NAMALWA (cell line): ENCODE measurements at places on chromosomes 7 and 10.

DNA sequence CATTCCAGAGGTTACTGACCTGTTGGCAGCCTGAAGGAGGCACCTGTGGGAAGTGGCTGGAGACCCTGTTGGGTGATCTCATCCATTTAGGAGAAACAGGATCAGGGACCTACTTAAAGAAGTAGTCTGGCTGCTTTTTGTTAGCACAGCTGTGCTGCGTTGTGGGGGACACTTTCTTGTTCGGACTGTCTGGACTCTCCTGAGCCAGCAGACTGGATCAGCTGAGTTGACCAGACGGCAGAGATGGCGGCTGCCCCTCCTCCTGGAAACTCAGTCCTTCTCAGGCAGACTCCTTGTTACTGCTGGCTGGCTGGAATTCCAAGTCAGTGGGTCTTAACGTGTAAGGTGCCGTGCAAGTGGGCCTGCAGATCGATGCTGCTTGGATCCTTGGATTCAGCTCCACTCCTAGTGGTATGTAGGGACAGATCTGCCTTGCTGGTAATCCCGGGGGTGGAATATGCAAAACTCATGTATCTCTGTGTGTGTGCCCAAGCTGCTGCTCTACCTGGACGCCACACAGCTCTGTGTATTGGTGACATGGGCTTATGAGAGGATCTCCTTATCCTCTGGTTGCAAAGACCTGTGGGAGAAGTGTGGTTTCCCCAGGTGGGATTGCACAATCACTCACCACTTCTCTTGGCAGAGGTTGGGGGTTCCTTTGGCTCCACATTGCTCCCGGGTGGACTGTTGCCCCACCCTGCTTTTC lies 87.3 kb downstream of the CCSER2 start:
- DNase-seq, result no peak

GRCh38 chr10:61438141-61438988 lies 14.8 kb downstream of the TMEM26 start:
- no peak for DNase-seq

GRCh38 chr7:135672560-135673359 lies 10.4 kb downstream of the STMP1 start:
- peak; percentile 77 for DNase-seq

DNA sequence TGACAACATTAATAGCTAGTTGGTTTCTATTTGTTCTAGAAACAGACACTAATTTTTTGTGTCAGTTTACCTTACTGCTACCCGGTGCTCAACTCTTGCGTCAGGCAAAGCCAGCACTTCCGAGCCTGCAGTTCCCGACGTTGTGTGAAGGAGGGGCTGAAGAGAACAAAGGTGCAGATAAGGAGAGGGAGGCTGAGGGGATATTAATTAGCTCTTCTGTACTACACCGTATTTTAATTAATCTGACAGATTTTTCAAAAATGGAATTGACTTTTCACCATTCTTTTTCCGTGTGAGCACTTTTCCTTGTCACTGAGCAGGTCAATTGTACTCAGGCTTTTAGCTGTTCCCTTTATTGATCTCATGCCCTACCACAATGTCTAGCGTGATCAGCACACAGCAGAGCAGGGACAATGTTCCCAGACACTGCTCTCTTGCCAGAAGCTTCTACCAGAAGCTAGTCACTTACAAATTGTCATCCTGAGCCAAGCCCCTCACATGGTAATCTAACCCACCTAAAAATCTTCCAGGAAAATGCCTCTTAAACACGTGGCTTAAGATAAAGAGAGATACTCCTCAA lies 650.5 kb upstream of the MKI67 start:
- no peak for DNase-seq

GRCh38 chr10:95758351-95759025 lies 2.5 kb downstream of the ENTPD1 start:
- DNase-seq, result no peak

DNA sequence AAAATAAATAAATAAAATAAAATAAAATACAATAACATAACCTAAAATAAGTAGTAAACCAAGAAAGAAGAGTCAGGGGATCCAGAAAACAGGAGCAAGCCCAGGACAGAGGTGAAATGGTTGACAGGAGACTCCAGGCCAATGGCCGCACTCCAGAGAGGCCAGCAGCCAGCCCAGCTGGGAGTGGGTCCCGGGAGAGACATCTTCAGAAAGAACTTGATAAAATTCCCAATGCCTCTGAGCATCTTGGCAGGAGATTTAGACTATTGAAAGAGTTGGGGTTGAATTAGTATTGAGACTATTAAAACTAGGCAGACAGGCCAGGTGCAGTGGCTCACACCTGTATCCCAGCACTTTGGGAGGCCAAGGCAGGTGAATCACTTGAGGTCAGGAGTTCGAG lies 62.6 kb downstream of the CLIP2 start:
- no peak for DNase-seq

- no peak for DNase-seq
Observed at GRCh38 chr7:77664715-77665114, 31.5 kb upstream of the RSBN1L start.

GRCh38 chr10:102397222-102398171 lies 2.0 kb downstream of the NFKB2 start:
- DNase-seq, result no peak

GRCh38 chr7:130386876-130387275 lies 6.6 kb downstream of the CPA1 start:
- DNase-seq, result no peak

DNA sequence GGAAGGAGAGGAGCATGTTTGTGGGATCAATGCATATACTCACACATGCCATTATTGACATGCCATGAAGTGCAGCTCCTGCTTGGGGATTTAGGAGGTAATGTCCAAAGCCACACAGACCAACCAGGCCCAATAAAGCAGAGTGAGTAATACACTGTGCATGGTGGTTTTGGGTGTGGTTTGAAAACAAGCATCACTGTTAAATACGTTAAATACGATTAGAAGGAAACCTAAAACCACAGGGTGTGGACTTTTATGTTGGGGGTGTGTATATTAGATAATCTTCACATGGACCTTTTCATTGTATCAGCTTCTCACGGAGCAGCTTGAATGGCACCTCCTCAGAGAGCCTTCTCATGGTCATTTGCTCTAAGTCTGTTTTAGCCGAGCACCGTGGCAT lies 10.4 kb upstream of the EIF3A start:
- DNase-seq, result no peak

GRCh38 chr7:152341039-152341913 lies 94.5 kb downstream of the KMT2C start:
- DNase-seq, result peak; percentile 89

GRCh38 chr7:91285696-91286355 lies 21.6 kb downstream of the FZD1 start:
- DNase-seq, result no peak

GRCh38 chr7:33399528-33400213 lies 270.3 kb downstream of the BBS9 start:
- no peak for DNase-seq

DNA sequence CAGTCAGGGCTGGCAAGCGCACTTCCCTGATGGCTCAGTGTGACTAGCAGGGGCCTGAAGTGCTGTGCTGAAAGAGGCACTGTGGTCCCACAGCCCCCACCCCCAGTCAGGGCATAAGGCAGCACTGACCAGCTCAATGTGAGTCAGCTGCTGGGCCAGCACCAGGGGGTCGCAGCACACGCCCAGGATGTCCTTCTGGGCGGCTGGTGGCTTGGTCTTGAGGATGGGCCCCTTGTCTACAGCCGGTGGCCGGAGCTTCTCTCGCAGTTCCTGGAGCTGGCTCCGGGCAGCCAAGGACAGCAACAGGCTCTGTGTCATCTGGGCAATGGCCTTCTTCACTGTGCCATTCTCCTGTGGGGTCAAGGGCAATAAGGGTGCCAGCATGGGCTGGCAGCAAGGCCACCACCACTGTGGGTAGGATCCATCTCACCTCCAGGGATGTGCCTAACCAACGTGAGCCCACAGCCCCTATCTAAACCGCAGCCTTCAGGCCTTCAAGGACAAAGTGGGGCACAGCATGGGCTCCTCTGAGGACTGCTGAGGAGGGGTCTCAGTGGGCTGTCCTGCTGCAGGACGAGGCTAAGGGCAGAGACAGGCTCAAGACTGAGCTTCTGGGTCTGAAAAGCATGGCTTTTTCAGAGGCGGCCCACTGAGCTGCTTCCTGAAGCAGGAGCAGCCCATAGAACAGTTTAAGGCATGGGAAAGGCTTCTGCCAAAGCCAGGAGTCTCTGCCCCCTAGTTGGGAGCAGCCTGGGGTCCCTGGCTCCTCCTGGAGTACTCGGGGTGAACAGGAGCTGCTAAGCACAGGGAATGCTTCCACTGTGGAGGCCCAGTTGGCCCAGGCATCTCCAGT lies 62.5 kb downstream of the CSGALNACT2 start:
- DNase-seq, result no peak

DNA sequence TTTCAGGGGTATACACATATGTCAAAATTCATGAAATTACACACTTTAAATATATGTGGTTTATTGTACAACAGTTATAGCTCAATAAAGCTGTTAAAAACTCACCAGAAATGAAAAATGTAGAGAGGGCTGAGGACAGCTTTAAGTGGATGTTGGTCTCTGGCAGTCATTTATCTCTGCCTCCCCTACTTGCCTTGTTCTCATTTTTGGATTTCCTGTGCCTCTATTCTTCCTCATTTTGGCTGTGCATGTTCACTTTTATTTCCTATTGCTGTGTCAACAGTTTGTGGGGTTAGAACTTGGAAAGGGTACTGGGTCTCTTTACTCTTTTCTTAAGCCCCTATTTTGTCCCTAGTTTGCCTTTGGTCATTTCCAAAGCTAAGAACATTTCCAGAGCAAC lies 18.6 kb upstream of the MEST start:
- peak; percentile 15 for DNase-seq

- no peak for DNase-seq
Observed at GRCh38 chr7:105743351-105744090, 132.9 kb downstream of the ATXN7L1 start.

- DNase-seq, result peak; percentile 61
Observed at GRCh38 chr10:21524526-21525366, 736 bp downstream of the SKIDA1 start.

DNA sequence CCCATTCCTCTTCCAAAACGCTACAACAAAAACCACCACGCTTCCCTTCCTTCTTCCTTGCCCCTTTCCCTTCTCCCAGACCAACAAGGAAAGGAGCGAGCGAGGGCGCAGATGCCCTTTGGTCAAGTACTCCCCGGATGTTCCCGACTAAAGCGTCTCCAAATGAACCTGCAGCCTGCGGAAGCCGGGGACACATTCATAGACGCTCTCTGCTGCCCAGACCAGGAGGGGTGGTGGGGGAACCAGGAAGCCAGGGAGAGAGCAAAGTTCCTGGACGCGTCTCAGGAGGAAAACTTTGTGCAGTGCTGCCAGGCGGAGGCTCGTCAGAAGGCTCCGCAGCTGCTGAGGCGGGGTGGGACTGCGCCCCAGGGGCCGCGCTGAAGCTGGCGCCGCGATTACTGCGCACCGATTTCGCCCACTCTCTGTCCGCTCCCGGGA lies 754 bp downstream of the SEMA3D start:
- no peak for DNase-seq

DNA sequence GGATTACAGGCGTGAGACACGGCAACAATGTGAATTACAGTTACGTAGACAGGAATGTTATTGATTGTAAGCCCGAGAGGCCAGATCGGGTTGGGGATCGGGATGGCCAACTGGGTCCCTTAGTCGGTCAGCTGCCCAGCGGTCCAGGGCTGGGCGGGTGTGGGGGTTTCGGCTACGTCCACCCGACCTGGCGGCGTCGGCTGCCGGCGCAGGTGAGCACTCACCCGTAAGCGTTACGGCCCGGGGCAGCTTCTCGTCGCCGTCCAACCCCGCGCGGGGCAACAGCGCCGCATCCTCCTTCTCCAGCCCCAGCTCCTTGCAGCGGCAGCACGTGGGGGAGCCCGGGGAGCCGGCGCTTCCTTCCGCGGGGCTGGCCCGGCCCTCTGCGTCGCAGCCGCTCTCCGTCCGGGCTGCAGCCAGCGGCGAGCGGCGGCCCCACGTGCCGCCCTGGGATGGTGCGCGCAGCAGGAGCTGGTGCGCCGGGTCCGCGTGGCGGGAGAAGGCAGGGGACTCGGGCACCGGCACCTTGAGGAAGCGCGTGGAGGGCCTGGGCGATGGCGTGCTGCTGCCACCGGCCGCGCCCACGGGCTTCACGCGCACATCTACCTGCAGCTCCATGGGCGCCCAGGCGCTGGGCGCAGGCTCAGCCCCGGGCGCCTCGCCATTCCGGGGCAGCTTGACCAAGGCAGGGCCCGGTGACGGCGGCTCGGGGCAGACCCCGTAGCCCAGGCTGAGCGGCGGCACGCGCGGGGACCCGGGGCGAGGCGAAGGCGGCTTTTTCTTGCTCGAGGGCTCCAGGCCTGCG lies 609 bp downstream of the KLRG2 start:
- DNase-seq, result no peak

DNA sequence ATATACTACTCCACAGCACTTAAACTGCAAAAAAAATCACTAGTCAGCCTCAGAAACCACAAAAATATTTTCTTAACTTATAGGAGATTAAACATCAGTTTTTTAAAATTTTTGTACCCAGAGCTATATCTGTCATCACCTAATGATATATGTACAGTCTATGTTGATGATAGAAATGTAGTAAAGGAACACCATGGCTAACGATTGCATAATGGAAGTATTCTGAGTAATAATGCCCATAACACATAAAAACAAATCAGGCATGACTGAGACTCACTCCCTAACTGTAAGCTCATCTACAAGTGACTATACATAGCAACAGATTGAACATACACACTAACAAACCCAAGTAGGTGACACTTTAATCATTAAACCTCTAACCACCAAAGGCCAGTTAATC lies 51.3 kb downstream of the TSPAN12 start:
- DNase-seq, result no peak

- DNase-seq, result no peak
Observed at GRCh38 chr10:29238523-29239135, 50.2 kb upstream of the LYZL1 start.

DNA sequence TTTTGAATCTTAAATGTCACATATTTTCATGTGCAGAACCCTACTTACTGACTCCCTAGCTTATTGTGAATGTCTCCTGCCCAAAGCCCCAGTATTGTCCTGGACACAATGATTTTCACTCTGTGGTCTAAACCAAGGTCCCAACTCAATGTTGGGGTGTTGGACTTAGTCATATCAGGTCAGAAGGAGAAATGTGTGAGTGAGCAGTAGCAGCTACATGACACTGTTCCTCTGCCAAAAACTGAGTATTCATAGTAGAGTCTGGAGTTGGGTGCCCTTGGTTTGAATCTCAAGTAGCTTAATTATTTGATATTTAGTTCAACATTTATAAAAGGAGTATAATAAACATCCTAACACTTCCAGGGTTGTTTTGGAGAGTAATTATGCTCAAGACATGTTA lies 141.0 kb downstream of the CHRM2 start:
- DNase-seq, result no peak
